ENCODE measurements at places on chromosomes 11 and 22.

DNA sequence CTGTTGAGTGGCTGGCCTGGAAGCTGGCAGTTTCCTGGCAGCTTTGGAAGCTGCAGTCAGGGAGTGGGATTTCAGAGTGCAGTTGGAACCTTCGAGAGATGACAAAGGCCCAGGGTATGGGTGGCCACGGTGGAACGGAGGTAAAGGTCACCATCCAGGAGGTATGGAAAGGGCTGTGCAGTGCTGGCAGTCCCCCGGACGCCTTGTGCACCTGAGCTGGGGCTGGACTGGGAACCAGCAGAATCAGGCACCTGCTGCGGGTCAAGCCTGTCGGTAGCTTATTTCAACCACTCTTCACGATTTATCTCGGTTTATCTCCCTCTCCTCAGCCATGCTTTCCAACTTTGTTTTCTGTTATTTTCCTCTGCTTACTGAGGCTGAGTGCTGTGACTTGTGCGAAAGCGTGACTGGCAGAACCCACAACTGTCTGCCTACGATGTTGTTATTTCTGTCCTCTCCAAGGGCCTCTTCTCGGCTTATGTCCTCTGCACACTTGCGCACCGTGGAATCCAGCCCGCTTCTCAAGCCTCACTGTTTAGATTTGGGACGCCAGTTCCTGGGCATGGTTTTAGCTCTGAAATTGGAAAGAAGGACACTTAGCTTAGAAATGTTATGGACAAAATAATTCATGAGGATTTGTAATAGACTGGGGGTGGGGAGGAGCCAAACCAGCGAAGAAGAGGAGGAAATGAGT is 24.0 kb upstream of the ATXN10 start:
- no peak for DNase-seq

DNA sequence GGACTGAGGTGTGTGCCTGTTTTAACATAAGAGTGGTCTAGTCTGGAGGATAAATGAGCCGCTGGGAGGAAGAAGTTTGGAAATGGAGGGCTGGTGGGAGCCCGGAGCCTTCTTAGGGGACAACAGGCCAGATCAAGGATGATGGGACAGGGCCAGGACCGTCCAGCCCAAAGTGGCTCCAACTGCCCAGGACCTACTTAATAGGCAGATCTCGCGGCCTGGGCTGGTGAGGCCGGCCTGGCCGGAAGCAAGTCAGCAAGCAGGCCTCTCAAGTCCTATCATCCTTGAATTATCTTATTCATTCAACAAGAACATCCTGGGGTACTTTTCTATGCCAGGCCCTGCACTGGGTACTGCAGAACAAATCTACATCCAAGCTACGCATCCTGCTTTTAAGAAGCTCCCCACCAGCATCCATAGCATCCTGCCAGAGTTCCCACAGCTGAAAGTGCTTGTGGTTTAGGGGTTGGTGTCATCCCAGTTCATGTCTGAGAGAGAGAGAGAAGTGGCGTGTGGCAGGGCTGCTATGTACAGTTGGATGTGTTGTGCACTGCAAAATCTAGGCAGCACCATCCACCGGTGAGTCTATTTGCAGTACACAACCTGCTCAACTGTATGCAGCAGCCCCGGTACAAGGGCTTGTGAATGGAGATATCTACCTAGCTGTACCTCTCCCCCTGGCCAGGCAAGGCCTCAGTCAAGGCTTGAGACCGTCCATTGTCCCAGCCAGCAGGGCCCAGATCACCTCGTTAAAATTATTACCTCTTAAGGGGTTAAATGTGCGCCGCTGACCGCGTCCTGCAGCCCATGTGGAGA is 82.1 kb downstream of the FBLN1 start:
- no peak for DNase-seq

GRCh38 chr11:67640021-67640757 is 626 bp upstream of the TBX10 start:
- peak; percentile 43 for DNase-seq

GRCh38 chr22:43720716-43721115 is 91.4 kb downstream of the EFCAB6 start:
- DNase-seq = no peak

- no peak for DNase-seq
Observed at GRCh38 chr22:50201191-50202129, 649 bp downstream of the SELENOO start.

- DNase-seq = no peak
Observed at GRCh38 chr11:96180341-96180740, 162.7 kb downstream of the MAML2 start.
